ENCODE measurements at places on chromosomes 4 and X. TPM values are rescaled to one million over a fixed set of nuclear protein-coding genes. Genes with fewer than 3 reads are reported as not detected.

DNA sequence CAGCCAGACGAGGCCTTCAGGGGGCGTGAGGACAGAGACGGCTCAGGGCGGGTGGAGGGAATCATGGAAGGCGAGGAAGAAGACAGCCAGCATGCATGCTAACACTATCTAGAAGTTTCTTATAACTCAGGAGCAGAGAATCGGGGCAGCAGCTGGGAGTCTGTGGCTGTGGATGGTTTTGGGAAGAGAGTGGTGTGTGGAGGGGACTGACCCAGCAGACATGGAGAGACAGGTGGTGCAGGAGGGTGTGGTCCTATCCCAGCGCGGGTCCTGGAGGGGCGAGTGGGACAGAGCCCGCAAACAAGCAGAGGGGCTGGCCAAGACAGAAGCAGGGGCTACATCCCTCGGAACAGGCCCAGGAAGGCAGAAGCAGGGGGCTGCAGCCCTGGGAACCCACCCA lies 192.1 kb downstream of the AFAP1 start:
- no peak for DNase-seq

GRCh38 chr4:169351872-169352271 lies 81.1 kb upstream of the SH3RF1 start:
- DNase-seq, result no peak

- DNase-seq, result no peak
These were observed 237.4 kb downstream of the STIM2 start for GRCh38 chr4:27098034-27098433.

DNA sequence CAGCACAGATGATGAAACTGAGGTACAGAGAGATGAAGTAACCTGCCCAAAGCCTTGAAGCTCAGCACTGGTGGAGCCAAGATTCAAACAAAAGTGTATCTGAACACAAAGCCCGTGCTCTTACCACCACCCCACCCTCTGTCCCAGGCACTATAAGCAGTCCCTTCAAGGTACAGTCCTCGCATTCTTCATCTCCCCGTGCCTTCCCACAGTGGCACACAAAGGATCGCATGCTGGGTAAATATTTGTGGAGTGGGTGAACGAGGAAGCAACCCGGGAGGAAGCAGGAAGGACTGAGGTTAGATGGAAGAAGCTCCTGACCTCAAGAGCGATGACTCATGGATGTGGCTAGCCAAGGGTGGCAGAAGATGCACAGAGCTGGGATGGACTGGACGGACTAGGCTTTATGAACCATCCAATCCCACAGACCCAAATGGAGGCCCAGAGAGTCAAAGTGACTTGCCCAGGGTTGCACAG lies 18.4 kb downstream of the IQSEC2 start:
- DNase-seq, result peak; percentile 89

The COQ2 gene
- 17.1 TPM for total RNA-seq

The CENPVL1 gene
- total RNA-seq, result not detected

The NCAPG gene
- total RNA-seq, result 4.0 TPM

The LDB2 gene
- total RNA-seq, result 21.8 TPM

All from osteoblast (primary cell).